ENCODE measurements at places on chromosomes 4 and X.

GRCh38 chrX:45596188-45596808 is 395.6 kb upstream of the DIPK2B start:
- peak; percentile 7 for DNase-seq

DNA sequence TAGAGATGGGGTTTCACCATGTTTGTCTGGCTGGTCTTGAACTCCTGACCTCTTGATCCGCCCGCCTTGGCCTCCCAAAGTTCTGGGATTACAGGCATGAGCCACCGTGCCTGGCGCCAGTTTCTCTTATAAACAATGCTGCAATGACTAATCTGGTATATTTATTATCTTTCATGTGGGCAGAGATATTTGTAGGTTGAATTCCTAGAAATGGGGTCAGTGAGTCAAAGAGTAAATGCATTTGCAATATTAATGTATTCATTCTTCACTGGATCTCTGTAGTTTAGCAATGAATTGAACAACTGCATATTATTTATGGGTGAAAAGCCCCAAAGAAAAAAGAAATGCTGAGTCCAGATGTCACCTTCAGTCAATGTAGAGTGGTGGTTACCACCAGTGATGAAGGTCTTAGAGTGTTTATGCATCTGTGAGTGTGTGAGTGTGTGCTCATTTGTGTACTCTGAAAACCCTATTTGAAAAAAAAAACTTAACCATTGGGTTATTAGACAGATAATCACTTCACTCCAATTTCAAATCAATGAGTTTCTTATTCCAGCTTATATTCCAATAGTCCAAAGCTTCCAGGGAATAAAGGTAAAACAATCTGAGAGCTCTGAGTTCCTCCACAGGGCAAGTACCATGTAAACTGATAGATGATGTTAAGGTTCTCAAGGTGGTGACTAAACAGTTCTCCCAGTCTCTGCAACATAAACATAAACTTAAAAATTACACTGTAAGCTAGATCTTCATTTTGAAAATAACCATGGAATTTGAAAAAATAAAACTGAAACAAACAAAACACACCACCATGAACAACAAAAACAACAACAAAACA is 22.6 kb upstream of the CD38 start:
- peak; percentile 47 for DNase-seq

- no peak for DNase-seq
Observed at GRCh38 chrX:330726-331150, 12.1 kb upstream of the GTPBP6 start.

- peak; percentile 58 for DNase-seq
Observed at GRCh38 chr4:156598138-156598681, 373.4 kb downstream of the PDGFC start.

- no peak for DNase-seq
Observed at GRCh38 chr4:47442980-47443379, 20.5 kb downstream of the COMMD8 start.

DNA sequence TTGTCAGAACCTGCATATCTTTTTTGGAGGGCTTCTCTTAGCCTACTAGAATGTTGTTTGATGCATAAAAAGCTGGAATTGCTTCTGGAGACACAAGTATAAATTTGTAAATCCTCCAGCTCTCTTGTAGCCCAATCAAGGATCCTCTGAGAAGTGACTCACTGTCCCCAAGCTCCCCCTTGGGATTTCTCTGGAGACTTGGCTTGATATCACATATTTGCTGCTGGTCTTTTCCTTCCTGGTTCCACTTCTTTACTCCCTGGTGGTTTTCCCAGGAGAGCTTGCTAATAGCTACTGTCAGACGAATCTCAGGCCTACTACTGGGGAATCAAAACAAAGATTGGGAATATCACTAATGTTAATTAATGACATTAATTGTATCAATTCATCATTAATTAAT is 173.1 kb downstream of the STK32B start:
- peak; percentile 94 for DNase-seq

GRCh38 chrX:2697741-2698299 is 6.7 kb downstream of the CD99 start:
- peak; percentile 41 for DNase-seq

GRCh38 chrX:97398030-97398551 is 514.4 kb downstream of the RPA4 start:
- DNase-seq: no peak

GRCh38 chr4:183430317-183430993 is 14.0 kb upstream of the CDKN2AIP start:
- peak; percentile 36 for DNase-seq

GRCh38 chr4:108360754-108361445 is 192.2 kb upstream of the LEF1 start:
- DNase-seq: peak; percentile 89

DNA sequence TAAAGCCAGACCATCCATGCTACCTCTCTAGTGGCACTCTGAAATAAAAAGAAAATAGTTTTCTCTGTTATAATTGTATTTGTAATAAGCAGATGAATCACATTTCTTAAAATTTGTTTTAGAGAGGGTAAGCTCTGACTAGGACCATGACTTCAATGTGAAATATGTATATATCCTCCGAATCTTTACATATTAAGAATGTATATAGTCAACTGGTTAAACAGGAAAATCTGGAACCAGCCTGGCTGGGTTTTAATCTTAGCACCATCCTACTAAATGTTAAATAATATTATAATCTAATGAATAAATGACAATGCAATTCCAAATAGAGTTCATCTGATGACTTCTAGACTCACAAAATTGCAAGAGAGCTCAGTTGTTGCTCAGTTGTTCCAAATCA is 1.5 kb downstream of the FGB start:
- no peak for DNase-seq

- DNase-seq: no peak
Observed at GRCh38 chr4:165345666-165346417, 18.4 kb downstream of the MSMO1 start.

- DNase-seq: peak; percentile 1
Observed at GRCh38 chr4:33493231-33493630, 2751.1 kb downstream of the ARAP2 start.

Measured in fibroblast of skin of back (primary cell).